ENCODE measurements at places on chromosomes 12 and 14.

DNA sequence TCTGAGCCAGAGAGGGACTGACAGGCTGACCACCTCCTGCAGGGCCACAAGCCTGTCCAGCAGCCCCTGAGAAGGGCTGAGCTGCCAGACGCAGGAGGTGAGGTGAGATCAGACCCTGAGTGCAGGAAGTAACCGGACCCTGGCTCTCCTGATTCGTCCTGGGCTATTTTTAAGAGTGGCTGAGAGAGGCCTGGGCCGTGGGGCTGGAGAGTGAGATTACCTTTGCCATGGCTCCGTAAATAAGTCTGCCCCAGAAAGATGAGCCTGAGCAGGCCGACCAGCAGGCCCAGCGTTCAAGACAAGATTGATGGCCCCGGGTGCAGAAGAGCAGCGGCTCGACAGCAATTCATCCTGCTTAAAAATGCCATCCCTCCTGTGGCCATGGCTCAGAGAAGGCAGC, 54.2 kb downstream of the SPTB start:
- DNase-seq = no peak

- no peak for DNase-seq
These were observed 33.8 kb upstream of the PSMA6 start for GRCh38 chr14:35258420-35258819.

DNA sequence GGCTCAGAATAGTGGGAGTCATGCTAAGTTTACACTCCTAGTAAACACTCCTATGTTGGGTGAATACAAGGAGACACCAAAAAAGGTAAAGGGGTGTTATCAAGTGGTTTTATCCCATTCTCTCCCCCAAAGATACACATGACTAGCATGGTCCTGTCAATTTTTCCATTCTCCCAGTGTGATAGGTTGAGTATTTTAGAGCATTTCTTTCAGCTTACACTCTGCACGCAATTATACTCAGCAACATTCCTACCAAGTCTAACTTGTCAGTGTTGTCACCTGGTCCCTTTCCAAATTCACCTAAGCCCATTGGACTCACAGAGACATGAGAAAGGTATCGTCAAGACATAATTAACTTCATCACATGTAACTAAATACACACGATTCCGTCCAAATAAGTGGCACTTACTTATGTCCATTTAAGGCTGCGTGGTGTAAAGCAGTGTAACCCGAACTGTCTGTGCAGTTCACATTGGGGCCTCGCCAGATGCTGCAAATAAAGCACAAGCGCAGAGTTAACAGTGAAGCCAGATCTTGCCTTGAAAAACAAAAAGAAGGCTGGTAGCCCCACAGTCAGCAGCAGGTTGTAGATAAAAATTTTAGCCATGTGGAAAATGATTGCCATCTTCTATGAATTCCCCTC, 159.7 kb downstream of the ANKS1B start:
- no peak for DNase-seq

DNA sequence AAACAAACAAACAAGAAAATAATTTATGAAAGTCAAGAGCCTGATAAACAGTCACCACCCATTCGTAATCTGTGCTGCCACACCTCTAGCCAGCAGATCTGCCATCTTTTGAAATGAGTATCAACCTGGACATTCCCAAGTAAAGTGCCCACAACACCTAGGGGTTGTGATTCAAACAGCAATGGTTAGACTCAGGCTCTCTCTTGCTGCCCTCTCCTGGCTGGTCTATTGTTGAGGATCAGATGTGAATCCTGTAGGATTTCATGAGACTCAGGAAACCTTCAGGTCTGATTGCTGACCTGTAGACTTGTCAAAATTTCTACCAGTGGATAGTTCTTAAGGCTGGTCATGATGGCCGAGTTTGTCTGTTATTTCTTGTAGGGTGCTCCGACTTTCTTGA, 26.8 kb downstream of the DGLUCY start:
- no peak for DNase-seq

- DNase-seq = no peak
These were observed 1109.8 kb downstream of the TMTC2 start for GRCh38 chr12:83796531-83796930.

- DNase-seq = no peak
These were observed 58.3 kb upstream of the ARID2 start for GRCh38 chr12:45671254-45671653.

DNA sequence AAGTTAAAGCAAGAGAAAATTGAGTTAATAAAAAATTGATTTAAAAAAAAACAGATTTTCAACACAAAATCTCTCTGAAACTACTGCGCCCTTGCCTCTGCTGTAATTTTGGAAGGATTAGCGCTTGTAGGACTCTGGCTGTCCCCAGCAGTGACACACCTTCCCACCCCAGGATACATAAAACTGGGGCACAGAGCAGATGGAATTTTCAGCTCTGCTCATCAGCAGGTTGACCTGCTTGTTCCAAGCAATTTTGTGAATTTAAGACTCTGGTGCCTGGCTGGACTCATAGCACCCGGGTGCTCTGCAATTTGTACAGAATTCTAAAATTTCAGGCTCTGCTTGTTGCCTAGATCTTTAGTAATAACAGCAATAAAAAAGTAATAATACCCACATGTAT, 257.8 kb upstream of the GARIN6 start:
- no peak for DNase-seq

Data from stimulated activated CD8-positive, alpha-beta memory T cell treated with anti-CD3 and anti-CD28 coated beads, Interleukin-7, amount 100 ng/mL, for 4 hours (primary cell).